ENCODE measurements at places on chromosomes 2 and 18.

DNA sequence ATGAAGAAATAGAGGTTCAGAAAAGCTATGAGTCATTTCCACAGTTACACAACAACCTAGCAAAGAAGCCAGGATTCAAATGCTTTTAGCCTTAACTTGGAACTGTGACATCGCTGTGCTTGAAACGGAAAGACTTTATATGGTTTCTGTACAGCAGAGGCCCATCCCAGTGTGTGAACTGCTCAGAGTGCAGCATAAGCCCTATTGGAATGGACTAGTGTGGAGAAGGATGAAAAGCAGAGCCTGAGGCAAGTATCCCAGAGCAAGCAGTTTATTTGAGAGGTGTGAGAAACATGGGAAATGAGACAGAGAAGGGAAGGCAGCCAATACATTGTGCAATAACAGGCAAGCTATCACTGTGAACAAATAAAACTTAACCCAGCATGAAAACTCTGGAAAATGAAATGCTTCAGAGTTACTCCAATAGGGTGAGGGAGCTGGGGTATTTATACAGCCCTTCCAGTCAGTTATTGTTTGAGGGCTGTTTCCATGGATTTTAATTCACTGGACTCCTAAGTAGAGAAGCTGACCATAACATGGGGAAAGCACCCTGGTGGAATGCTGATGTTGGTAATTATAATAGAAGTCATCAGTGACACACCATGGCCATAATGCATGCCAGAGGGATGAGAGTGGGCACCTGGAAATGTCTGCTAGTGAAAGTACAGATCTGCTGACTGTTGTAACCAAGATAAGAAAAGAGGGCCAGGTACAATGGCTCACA, 254.0 kb upstream of the POU3F3 start:
- no peak for DNase-seq

- no peak for DNase-seq
Observed at GRCh38 chr18:80119111-80119510, 10.0 kb downstream of the ADNP2 start.

GRCh38 chr2:68907920-68908253, 36.7 kb upstream of the BMP10 start:
- DNase-seq: no peak

GRCh38 chr2:50641633-50642032, 390.3 kb downstream of the NRXN1 start:
- DNase-seq: no peak

GRCh38 chr2:84276590-84277255, 182.4 kb downstream of the SUCLG1 start:
- no peak for DNase-seq

GRCh38 chr2:101818531-101819451, 121.3 kb downstream of the MAP4K4 start:
- DNase-seq: no peak

GRCh38 chr18:8750954-8751415, 45.6 kb downstream of the MTCL1 start:
- no peak for DNase-seq

- DNase-seq: no peak
Observed at GRCh38 chr18:34808389-34808788, 98.3 kb downstream of the DTNA start.

- DNase-seq: no peak
Observed at GRCh38 chr2:182763311-182763912, 47.4 kb downstream of the DNAJC10 start.

DNA sequence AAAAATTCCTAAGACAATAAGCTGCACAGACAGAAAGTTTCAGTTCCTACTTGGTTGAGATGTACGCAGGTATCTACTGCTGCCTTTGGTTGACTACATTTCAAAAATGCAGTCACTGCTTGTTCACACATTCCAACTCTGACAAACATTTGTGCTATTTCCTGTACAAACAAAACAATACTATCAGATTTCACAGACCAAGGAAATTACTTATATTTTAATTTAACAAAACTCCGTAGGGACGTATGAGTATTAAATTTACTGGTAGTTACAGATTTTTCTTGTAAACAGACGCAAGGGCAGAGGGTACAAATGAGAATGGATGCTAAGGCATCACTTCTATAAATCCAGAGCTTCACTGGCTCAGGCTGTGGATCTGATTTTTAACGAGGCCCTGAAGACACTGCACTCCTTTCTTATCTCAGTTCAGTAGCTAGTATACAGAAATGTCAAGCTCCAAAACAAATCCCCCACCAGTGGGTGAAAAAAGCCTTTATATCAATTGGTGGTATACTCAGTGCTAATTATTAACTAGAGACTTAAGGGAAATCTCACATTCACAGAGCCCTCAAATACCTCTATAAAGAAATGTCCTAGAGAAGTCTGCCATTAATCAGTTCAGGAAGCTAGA, 31.7 kb upstream of the TTC32 start:
- no peak for DNase-seq

- DNase-seq: no peak
Observed at GRCh38 chr2:149860276-149860921, 272.8 kb upstream of the MMADHC start.

DNA sequence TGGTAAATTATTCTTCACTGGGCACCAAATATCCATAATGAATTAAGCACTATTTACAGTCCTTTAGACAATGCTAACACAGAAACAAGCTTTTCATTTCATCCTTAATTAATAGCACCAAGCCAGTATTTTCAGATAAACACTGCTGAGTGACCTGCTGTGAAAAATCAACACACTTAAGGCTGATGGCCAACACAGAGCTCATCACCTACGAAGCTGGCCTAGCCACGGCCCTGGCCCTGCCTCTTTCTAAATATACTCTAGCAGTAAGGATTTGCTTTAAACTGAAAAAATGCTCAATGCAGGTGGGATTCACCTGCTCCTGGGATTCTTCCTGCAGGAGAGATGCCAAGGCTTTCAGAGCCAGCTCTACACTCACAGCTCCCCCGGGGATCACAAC, 18.4 kb downstream of the CYB5A start:
- DNase-seq: no peak

GRCh38 chr2:45583977-45584376, 27.1 kb downstream of the SRBD1 start:
- no peak for DNase-seq

DNA sequence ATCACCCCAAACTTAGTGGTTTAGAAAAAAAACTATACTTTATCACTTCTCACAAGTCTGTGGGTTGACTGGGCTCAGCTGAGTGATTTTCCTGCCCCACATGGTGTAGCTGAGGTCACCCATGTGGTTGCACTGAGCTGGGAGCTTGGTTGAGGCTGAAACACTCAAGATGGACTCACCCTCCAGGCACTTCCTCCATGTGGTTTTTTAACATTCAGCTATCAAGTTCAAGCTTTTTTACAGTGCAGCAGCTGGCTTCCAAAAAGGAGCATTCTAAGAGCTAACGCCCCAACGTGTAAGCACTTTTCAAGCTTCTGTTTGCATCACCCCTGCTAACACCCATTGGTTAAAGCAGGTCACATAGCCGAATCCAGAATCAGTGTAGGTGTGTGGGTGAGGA, 105.9 kb upstream of the CREB1 start:
- DNase-seq: peak; percentile 4

DNA sequence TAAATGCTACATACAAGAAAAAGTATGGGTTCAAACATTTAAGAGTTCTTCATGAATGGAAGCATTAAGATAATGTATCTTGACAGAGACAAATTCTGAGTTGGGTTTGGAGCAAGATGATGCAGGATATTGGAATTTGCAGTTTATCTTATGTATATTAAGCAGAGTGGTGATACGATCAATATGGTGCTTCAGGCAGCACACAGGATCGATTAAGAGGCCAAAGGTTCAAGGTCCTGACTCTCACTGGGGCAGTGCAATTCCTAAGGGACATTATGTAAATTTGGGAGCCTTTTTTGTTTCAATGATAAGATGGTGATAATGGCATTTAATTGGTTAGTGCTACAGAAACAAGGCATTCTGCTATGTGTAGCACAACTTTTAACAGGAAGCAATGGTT, 381.9 kb downstream of the KCNJ3 start:
- DNase-seq: no peak

DNA sequence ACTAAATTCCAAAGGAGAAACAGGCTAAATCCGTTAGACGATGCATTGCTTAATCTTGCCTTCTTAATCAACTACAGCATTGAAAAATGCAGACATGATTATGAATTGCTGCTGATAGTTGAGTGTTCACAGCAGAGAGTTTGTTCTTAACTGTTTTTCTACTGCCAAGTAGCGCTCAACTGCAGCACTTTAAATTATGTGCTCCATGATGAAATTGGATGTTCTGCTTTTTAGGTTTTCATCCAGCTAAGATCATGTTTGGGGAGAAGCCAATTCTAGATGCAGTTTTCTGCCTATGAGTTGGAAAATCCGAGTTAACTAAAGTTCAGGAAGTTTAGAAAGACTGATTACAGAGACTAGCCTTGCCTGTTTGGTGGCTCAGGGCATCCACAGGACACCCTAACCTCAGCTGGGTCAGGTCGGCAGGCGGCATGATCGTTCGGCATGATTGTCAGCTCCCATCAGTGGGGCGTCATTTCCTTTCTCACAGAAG, 119.4 kb upstream of the PIEZO2 start:
- no peak for DNase-seq

DNA sequence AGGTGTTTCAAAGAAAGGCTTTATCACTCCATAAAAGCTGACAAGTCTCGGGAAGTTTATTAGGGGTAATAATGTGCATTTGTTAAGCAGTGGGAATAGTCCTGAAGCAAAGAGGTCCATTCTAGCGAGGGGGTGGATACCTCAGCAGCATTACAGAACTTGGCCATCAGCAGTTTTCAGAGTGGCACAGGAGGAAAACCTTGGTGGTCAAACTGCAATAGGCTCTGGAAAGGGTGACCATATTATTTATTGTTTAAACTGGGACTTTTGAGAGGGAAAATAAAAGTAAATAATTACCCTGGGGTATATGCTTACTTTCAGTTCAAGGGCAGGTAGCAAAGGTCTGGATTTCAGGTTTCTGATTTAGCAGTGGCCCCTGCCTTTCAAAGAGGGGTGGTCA, 115.5 kb upstream of the KLHL14 start:
- DNase-seq: no peak

- no peak for DNase-seq
Observed at GRCh38 chr2:38057651-38058410, 18.1 kb downstream of the CYP1B1 start.

- no peak for DNase-seq
Observed at GRCh38 chr2:74003494-74004211, 18.9 kb downstream of the TET3 start.

DNA sequence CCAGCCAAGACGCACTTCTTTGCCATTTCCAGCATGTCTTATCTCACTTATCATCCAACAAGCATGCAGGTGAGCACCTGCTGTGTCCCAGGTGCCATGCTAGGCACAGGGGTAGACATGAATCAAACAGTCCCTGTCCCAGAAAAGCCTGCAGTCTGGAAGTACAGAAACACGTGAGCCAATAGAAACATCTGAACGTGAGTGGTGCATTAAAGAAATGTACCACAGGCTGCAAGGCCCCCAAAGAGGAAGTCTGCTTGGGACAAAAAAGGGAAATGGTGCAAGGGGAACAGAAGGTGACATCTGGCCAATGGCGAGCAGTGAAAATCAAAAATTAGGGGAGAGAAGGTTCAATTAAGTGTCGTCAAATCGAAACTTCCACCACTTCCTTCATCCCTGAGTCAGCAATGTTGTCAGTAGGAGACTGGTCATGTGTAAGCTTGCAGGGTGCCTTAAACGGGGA, 17.6 kb upstream of the TMEM247 start:
- no peak for DNase-seq

- no peak for DNase-seq
Observed at GRCh38 chr2:127645395-127646291, at the start of gene GPR17. Gene GPR17, plus strand, starts transcription at chr2:127646153. Its CDS starts 4,583 bp downstream, at chr2:127650736.

- peak; percentile 31 for DNase-seq
Observed at GRCh38 chr2:12177455-12178288, 431.2 kb downstream of the LPIN1 start.

DNA sequence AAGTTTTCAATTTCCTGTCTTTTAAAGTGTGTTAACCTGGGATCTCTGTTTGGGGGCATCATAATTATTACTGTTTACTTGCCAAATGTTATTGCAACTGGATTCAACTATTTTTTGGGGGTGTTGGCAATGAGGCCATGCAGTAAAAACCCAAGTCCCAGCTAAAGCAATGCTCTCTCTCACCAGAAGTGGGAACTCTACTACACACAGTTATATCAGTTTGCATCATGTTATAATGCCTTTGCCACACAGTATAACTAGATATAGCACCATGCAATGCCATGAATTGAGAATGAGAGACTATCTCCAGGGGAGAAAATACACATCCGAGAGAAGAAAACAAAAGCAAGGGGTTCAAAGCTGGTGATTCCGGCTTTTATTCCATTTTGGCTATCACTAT, 79.0 kb downstream of the GCA start:
- DNase-seq: no peak

DNA sequence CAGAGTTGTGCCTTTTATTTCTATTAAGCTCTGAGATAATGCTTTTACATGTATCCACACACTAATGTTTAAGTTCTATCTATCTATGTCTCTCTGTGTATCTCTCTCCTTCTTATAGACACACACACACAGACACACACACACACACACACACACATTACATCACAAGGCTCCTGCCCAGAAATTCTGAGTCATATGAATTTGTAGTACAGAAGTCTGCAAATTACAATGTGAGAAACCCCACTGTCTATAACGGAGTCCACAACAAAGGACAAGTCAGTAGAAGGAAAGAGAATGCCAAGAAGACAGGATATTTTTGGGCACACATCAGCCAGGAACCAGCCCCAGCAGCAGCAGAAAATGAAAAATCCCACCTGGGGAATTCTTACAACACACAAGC, 142.4 kb downstream of the EN1 start:
- no peak for DNase-seq

- no peak for DNase-seq
Observed at GRCh38 chr2:234534515-234534914, 37.6 kb upstream of the ARL4C start.

GRCh38 chr2:144694456-144694855, 174.5 kb upstream of the ZEB2 start:
- DNase-seq: no peak

GRCh38 chr2:7119132-7119835, 202.1 kb downstream of the RNF144A start:
- DNase-seq: no peak

DNA sequence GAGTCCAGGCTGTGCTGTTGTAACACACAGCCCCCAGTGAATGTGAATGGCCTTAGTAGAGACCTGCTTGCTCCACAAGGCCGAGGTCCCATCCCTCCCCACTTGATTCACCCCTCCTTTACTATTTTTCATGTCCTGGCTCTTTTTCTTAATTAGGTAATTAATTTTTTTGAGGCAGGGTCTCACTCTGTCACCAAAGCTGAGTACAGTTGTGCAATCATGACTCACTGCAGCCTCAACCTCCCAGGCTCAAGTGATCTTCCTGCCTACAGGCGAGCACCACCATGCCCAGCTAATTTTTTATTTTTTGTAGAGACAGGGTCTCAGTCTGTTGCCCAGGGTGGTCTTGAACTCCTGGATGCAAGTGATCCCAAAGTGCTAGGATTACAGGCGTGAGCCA, 19.3 kb downstream of the FBLN7 start:
- DNase-seq: no peak
